ENCODE measurements at places on chromosomes 16 and 17. TPM values are rescaled to one million over a fixed set of nuclear protein-coding genes. Genes with fewer than 3 reads are reported as not detected.

METTL23 gene
- total RNA-seq: 30.7 TPM

FLOT2 gene
- total RNA-seq: 59.7 TPM

CRHR1 gene
- not detected for total RNA-seq

CDC6 gene
- total RNA-seq: 110 TPM

TEX19 gene
- not detected for total RNA-seq

SLC13A2 gene
- total RNA-seq: not detected

SMPD3 gene
- 0.16 TPM for total RNA-seq

TBX21 gene
- total RNA-seq: 53.0 TPM

CD300H gene
- not detected for total RNA-seq

CLDN9 gene
- total RNA-seq: not detected

KRTAP2-3 gene
- total RNA-seq: not detected

SLFN14 gene
- 0.11 TPM for total RNA-seq

TMEM220 gene
- total RNA-seq: 1.4 TPM

KRT12 gene
- total RNA-seq: not detected

Measured in activated CD8-positive, alpha-beta T cell treated with anti-CD3 and anti-CD28 coated beads for 36 hours (primary cell).